ENCODE measurements at places on chromosomes 13 and 19.
A peak's percentile ranks its signal among the peaks of the same experiment; 100 is the strongest.

GRCh38 chr13:73622381-73622780 lies 511.8 kb downstream of the KLF12 start:
- no peak for DNase-seq

GRCh38 chr13:45792827-45793303 lies 58.7 kb downstream of the SIAH3 start:
- no peak for DNase-seq

DNA sequence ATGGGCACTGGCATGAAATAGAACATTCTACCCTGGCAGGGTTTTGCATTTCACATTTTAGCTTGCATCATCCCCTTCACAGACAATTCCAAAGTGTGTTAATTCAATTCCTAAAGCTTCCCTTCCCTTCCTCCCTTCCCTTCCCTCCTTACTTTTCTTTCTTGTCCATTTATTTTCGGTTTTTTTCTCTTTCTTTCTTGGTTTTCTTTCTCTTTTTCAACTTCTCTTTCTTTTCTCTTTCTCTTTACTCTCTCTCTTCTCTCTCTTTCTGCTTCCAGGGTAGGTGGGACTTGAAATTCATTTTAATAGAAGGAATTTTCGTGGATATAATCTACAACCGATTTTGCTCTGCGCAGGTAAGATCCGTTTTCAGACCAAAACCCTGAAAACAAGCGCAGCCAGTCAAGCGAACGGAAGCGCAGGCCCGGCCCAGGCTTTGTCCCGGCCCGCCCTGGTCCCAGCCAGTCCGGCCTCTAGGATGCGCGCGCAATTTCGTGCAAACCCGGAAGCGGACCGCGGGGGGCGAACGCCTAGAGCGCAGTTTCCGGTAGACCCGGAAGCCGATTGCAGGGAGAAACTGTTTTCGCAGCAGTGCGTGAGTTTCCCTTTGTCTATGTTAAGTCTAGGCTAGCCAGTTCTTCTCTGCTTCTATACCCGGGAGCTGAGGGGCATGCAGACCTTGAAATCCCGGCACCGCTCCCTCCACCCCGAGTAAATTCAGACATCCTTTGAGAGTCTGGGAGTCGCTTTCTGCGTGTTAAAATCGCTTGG lies at the start of gene ZNF528:
Gene ZNF528, plus strand, starts transcription at position 540 of the 771 bp plus-strand sequence. CDS start 4,165 bp downstream, outside the sequence.
- DNase-seq = peak; percentile 82

DNA sequence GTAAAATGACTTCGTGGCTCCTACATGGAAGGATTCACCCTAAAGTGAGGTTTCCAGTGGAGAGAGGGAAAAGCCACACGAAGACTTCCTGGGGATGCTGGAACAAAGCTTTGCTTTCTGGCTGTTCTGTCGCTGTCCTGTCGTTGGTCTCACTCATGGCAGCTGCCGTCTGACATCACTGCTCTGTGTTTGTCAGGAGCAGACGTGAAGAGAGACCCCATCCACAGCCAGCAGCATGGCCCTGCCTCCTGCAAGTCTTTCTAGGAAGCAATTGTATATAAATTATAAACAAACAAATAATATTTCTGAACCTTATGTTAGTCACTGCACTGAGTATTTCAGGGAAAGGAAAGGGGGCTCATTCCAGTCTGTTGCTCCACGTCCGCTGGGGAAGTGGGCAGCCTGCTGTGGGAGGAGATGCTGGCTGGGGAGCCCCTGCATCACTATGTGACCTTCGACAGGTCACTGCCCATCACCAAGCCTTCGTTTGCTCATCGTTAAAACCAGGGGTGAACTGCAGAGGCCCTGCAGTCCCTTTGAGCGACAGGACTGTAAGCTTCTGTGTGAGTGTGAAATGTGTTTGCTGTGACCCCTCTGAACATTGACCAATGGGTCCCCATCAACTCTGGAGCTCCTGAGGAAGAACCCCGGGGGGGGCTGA lies 151.0 kb downstream of the DCT start:
- no peak for DNase-seq

GRCh38 chr19:58304748-58305064 lies 471 bp upstream of the ERVK3-1 start:
- no peak for DNase-seq

DNA sequence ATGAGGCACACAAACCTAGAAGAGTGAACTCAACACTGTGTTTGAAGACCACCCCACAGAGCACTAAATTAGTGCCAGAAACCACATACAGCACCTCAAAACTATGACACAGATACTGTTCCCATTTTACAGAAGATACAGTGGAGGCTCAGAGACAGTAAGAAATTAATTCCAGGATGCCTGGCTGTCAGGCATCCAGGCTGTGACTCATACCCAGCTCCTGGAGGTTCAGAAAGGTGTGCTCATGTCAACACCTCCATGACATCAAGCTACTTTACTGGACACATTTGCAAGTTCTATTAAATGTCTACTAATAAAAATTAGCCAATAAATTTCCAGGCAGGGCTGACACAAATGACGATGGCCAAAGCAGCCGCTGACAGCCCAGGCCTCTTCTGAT lies 176.3 kb downstream of the ABCC4 start:
- DNase-seq = no peak

DNA sequence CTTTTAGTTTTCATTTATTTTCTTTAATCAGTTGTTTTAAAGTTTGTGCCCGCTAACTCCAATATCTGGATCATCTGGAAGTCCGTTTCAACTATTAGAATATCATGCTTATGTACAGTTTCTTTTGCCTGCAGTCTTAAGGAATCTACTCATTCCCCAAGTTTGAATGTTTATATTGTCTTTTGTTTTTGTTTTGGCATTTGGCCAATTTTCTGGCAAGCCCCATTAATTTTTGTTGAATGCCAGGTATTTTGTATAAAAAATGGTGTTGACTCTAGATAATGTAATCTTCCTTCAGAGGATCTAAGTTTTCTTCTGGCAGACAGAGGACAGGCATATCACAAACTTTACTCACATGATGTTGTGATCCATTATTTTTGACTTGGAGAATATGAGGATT lies 11.1 kb upstream of the ZNF235 start:
- no peak for DNase-seq

- DNase-seq = no peak
Observed at GRCh38 chr13:40680659-40681323, 14.3 kb upstream of the FOXO1 start.

- DNase-seq = no peak
Observed at GRCh38 chr13:110356362-110356761, 49.3 kb downstream of the COL4A2 start.

- no peak for DNase-seq
Observed at GRCh38 chr19:46347985-46348384, 1.1 kb downstream of the PPP5C start.

GRCh38 chr13:112619730-112620631 lies 32.0 kb upstream of the TUBGCP3 start:
- DNase-seq = no peak

- no peak for DNase-seq
Observed at GRCh38 chr19:53461866-53462265, 5.7 kb upstream of the ZNF813 start.

DNA sequence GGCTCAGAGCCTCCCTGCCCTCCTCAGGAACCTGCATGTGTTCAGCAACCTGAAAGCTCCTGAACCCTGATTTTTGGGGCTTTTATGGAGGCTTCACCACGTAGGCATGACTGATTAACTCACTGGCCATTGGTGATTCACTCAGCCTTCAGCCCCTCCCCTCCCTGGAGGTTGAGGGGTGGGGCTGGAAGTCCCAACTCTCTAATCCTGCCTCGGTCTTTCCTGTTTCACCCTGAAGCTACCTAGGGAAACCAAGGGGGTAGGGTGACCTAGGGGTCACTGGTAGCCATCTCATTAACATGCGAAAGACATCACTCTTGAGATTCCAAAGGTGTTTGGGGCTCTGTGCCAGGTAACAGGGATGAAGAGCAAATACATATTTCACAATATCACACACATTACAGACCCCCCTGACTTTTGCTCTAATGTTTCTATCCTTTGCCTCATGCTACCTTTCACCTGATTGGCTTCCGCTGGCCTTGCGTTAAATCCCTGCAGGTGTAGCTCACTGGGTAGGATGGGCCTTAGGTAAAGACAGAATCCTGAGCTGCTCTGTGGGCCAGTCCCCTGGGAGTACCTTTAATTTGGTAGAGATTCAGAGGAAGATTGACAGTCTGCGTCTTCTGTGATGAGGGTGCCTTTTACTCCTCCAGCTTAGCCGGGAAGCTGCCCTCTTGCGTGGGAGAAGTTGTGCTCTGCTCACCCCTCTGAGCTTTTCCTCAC lies 260.6 kb downstream of the ATP8A2 start:
- no peak for DNase-seq

DNA sequence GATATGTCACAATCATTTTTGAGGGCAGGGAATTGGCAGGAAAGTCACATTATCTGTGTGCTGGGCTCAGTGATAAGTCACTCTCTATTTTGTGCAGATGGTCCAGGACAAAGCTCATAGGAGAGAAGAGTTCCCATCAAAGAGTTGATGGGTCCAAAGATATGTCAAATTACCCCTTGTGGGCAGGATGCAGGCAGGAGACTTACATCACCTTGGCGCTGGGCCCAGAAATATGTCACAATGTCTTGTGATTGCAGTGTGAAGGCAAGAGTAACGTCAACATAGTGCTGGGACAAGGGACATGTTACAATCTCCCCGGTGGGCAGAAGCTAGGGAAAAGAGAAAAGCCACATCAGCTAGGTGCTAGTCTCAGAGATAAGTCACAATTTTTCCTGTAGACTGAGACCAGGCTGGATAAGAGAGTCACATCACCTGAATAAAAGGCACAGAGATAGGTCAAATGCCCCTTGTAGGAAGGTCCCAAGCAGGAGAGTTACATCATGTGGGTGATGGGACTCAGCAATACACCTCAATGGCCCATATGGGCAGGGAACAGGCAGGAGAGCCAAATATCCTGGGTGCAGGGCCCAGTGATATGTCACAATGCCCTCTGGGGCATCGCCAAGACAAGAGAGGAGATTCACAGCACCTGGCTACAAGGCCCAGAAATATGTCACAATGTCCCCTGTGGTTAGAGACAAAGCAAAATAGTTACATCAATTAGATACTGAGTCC lies 47.9 kb downstream of the ZNF99 start:
- DNase-seq = no peak

DNA sequence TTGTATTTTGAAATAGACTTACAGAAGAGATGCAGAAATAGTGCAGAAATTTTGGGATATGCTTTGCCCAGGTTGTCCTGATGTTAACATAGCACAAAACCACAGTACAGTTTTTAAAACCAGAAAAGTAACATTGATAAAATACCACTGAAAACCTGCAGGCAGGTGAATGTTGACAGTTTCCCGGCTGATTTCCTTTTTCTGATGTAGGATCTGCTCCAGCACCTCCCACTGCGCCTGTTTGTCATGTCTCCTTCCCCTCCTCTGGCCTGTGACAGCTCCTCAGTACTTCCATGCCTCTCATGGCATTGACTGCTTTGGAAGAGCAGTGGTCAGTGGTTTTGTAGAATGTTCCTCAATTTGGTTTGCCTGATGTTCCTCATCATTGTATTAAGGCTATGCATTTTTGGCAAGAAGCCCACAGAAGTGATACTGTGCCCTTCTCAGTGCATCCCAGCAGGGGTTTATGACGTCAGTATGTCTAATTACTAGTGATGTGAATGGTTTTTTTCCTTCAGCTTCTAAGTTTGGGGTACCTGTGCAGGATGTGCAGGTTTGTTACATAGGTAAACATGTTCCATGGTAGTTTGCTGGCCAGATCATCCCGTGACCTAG lies 31.0 kb downstream of the TDRD12 start:
- no peak for DNase-seq

DNA sequence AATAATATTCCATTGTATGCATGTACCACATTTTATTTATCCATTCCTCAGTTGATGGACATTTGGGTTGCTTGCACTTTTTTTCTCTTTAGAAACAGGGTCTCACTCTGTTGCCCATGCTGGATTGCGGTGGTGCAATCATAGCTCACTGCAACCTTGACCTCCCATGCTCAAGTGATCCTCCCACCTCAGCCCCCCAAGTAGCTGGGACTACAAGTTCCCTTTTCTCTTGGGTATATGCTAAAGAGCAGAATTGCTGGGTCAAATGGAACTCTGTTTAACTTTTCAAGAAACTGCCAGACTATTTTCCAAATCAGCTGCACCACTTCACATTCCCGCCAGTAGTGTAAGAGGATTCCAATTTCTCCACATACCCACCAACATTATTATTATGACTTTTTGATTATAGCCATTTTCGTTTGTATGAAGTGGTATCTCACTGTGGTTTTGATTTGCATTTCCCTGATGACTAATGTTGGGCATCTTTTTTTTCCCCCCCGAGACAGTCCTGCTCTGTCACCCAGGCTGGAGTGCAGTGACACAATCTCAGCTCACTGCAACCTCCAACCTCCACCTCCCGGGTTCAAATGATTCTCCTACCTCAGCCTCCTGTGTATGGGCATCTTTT lies 7.6 kb upstream of the IPO5 start:
- no peak for DNase-seq

GRCh38 chr19:18939922-18940768 lies 872 bp downstream of the HOMER3 start:
- peak; percentile 60 for DNase-seq

DNA sequence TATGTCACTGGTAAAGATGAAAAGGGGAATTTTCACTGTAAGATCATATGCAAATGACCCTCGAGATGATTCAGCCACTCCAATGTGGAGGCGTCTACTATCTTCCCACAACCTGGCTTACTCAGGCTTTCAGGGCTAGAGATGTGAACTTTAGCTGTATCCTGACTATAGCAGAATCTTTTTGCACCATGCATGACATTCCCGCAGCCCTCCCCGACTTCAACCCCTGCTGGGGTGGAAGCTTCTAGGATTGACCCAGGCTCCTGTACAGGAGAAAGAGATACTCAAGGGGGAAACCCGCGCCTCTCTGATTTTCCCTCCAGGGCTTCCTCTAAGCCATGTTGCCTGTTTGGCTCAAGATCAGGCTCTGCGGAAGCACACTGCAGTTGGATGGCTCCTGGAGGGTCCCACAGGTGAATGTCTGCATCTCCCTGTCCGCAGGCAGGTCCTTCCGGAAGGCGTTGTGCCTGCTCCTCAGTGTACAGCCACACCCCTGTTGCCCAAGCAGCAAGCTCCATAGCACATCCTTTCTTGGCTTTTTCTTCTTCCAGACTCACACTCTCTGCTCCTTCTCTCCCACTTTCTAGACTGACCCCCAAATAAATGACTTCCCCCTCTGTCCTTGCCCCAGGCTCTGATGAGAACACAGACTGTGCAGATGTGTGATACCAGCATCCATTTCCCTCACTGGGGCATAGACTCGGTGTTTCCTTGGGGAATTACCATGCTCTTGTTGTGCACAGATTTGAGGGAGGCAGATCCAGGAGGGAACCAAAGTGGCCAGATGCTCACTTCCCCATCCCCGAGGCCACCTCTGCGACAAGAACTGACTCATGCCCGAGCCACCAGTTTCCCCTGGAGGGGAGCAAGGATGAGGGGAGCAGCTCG lies 29.1 kb upstream of the POP4 start:
- no peak for DNase-seq

GRCh38 chr13:100394005-100394695 lies 194.4 kb downstream of the GGACT start:
- no peak for DNase-seq

- no peak for DNase-seq
Observed at GRCh38 chr13:47892374-47892773, 108.7 kb downstream of the SUCLA2 start.

Measured in right kidney (tissue), 9 donors.